ENCODE measurements at places on chromosomes 2 and 18. TPM values are rescaled to one million over a fixed set of nuclear protein-coding genes. Genes with fewer than 3 reads are reported as not detected.

DUSP28 gene
- total RNA-seq: 9.4 TPM

RAB11FIP5 gene
- total RNA-seq: 35.3 TPM

POTEI gene
- total RNA-seq: not detected

DOCK10 gene
- total RNA-seq: 49.8 TPM

EVX2 gene
- total RNA-seq: not detected

GAREM1 gene
- total RNA-seq: 2.2 TPM

MYO5B gene
- 14.9 TPM for total RNA-seq

NR4A2 gene
- total RNA-seq: 3.1 TPM

TDRD15 gene
- not detected for total RNA-seq

FSHR gene
- total RNA-seq: not detected

PDK1 gene
- total RNA-seq: 4.5 TPM

ZBTB7C gene
- total RNA-seq: 0.05 TPM

C2orf76 gene
- total RNA-seq: 11.7 TPM

FABP1 gene
- not detected for total RNA-seq

ST8SIA5 gene
- total RNA-seq: 0.02 TPM

UGT1A6 gene
- 1.3 TPM for total RNA-seq

TFPI gene
- total RNA-seq: 72.0 TPM

SPC25 gene
- total RNA-seq: 21.9 TPM

BMP10 gene
- not detected for total RNA-seq
